GM12892 (cell line): ENCODE measurements at places on chromosomes 5 and 9.

GRCh38 chr9:126055381-126055985 is 271.1 kb upstream of the MVB12B start:
- DNase-seq = no peak

DNA sequence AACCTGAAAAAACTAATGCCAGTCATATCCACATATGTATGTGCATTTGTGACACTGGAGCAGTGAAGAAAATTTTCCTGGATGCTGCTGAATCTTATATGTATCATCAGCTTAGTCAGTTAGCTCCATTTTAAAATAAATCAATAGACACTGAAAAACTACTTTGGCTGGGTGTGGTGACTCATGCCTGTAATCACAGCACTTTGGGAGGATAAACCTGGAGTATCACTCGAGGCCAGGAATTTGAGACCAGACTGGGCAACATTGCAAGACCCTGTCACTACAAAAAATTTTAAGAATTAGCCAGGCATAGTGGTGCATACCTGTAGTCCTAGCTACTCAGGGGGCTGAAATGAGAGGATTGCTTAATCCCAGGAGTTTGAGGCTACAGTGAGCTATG is 511.0 kb upstream of the TLE4 start:
- no peak for DNase-seq

DNA sequence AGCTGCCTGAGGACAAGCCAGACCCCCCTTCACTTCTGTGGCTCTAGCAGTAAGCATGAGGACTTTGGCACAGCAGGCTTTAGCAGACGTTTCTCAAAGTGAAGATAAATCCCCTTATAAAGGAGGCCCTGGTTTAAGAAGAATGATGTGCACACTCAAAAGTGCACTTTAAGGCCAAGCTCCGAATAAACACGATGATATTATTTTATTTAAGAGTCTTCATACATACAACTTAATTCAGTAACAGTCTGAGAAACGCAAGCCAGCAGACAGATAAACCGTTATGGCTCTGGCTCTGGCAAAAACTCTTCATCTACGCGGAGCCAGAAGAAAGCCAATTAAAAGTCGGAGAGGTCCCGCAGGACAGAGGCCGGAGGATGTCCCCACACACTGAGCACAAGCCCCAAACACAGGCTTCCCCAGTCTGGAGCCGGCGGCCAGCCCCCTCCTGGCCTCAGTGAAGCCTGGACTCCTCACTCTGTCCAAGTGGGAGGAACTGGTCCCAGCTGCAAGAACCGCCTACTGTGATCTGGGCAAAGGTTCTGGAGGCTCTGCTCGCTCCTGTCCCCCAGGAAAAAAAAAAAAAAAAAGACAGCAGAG is 44.6 kb downstream of the ADAMTS2 start:
- DNase-seq = no peak

DNA sequence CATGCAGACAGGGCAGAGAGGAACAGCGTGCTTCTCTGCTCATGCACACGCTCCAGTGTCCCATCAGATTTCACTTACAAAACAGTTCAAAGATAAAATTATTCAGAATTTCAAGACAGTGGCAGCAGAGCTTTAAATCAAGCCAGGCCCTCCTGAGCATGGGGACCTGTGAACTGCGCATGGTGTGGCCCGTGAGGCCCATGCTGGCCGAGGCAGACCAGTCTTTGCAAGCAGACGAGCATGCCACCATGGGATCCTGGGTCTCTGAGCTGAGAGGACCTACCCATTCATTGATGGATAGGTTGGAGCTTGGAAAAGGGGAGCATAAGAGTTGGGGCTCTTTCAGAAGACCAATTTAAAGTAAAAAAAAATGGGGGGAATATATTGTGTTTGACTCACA is 35.0 kb upstream of the SAP30L start:
- DNase-seq = no peak

- no peak for DNase-seq
Measured at GRCh38 chr9:3478549-3478953, 47.2 kb downstream of the RFX3 start.

DNA sequence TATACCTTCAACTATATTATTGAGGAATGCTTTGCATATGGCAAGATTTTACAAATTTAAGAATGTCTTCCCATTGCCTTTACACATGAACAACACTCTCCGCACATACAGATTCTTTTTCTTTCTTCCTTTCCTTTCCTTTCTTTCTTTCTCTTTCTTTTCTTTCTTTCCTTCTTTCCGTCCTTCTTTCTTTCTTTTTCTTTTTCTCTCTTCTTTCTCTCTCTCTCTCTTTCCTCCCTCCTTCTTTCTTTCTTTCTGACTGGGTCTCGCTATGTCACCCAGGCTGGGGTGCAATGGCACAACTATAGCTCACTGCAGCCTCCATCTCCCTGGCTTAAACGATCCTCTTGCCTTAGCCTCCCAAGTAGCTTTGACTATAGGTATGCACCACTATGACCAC is 13.8 kb downstream of the WDR31 start:
- DNase-seq = no peak
